Stimulated activated CD8-positive, alpha-beta memory T cell treated with anti-CD3 and anti-CD28 coated beads, Interleukin-4, amount 100 ng/mL, for 4 hours (primary cell): ENCODE measurements at places on chromosomes 1 and 21.

- no peak for DNase-seq
Measured at GRCh38 chr21:15964236-15964855, 234.6 kb downstream of the USP25 start.

DNA sequence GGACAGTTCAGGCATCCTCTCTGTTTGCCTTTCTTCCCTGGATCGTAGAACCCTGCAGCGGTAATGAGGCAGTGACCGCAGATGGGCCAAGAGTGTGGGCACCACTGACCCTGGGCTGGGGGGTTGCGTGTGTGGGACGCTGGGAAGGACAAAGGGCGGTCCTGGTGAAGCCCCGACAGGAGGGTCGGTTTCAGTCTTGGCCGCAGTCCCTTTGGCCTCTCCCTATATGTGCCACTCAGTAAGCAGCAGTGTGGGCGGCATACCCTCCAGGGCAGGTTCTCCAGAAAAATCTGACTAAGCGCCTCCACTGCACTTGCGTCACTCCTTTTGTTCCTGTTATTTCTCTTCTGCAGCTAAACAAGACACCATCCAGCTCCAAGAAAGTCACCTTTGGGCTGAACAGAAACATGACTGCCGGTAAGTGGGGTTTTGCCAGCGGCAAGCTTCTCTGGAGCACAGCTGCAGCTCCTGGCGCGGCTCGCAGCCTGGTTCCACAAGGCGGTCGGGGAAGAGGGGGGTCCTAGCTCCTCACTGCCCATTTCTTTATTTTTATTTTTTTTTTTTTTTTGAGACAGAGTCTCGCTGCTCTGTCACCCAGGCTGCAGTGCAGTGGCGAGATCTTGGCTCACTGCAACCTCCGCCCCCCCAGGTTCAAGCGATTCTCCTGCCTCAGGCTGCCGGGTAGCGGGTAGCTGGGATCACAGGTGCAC is 27.7 kb upstream of the PDXK start:
- no peak for DNase-seq

- DNase-seq = no peak
Measured at GRCh38 chr1:200473698-200474371, 64.0 kb upstream of the ZNF281 start.

DNA sequence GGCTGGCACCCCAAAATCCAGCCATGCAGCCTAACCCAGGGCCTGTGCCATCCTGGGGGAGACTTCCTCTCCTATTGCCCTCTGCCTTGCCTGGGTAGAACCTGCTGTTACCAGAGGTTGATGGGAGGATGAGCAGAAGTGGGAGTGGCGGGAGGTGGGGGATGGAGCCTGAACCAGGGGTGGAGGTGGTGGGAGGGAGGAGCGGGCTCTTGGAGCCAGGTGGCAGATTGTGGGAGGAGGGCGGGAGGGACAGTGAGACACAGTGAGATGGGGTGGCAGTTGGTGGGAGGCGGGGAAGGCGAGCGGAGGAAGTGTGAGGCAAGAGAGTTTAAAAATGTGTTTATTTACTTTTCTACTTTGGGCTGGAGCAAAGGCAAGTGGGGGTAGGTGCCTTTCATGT is 87.3 kb downstream of the KCNJ6 start:
- no peak for DNase-seq

GRCh38 chr1:60224523-60224922 is 151.0 kb upstream of the C1orf87 start:
- DNase-seq = no peak

DNA sequence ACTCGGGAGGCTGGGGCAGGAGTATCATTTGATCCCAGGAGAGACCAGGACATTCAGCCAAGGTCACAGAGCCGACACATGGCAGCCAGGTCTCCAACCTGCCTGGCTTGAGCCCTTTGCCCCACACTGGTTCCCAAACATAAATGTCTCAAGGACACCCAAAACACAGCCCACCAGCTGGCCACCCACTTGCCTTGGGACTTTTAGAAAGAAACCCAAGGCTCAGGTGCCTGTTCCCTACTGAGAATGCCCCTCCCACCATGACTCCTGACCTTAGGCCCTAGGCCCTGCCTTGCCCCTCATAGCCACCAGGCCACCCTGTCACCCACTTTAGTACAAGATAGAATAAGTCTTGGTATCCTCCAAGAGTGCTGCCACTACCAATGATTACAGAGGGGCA is 41.9 kb upstream of the LRP8 start:
- DNase-seq = no peak

DNA sequence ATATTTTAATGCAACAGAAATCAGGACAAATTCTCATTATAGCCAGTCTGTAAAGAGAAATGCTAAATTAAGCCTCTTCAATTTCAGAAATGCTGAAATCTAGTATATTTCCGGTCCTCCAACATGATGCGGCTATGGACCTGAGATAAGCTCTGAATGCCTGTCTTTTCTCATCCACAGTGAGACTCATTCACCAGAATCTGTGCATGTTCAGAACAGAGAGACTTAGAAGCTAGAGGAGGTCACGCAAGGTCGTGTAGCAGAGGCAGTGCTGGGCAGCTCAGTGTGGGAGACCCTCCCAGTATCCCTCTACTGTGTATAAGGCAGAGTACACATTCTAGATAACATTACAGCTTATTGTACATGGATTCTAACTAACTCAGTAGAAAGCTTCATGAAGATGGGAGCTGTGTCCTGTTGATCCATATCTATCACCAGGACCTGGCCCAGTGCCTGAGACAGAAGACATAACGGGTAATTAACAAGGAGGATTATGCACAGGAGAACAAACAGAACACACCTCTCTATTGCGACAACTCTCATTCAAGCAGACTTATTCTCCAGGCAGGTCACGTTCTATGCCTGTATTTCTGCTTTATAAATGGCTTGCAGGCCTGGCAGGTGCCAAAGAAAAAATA is 97.0 kb upstream of the COA6 start:
- no peak for DNase-seq

GRCh38 chr1:206909161-206909882 is 12.1 kb downstream of the IL24 start:
- DNase-seq = no peak

- DNase-seq = no peak
Measured at GRCh38 chr1:178690496-178690895, 34.5 kb upstream of the RALGPS2 start.

DNA sequence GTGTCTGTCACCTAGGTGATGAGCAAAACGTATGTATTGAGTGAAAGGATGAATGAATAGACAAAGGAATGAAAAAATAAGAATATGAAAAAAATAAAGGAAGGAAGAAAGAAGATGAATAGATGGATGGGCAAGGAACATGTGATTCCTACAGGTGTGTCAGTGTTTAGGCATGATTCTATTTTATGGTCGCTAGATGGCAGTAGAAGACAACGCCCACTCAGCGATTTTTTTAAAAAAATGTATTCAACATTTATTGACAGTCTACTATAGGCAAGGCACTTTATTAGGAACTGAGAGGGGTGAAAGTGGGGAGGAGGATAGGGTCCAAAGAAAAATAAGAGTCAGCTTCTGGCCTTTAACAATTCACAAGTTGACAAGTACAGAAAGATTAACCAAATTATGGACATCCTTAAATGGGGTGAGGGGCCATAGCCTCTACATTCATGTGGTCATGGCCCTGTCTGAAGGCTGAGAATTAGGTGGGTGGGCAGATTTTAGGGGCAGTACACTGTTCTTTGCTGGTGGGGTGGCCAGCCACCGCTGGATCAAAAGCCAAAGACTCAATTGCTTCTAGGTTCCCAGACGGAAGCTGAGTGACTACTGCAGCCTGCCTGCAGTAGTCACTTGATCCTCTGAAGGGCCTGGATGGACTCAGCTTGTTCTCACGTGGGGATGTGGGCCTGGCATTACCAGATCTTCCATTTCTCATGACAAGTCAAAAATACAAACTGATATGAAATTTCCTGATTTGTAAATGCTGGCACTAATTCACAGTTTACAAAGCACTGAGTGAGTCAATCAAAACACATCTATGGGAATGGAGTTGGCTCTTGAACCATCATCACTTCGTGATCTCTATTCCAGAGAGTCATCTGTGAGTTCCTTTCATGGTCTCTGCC is 83.9 kb downstream of the FASLG start:
- no peak for DNase-seq

GRCh38 chr1:46558141-46558963 is 6.9 kb upstream of the KNCN start:
- no peak for DNase-seq

DNA sequence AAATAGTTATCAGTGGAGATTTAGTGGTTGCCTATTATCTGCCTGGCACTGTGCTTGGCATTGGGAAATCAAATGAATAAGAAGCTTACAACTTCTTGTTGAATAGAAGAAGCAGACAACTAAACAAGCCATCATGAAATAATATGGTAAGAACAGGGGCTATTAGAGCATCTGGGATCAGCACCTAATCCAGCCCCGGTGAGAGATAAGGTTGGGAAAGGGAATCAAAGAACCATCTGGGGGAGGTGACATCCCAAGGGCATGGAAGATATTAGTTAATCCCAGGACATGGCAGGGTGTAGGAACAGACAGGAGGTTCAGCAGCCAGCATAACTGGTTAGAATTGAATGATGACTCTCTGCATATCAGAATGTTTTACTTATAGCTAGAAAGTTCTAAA is 36.3 kb upstream of the SUCO start:
- no peak for DNase-seq

GRCh38 chr1:205407970-205408369 is 13.9 kb downstream of the LEMD1 start:
- DNase-seq = no peak

DNA sequence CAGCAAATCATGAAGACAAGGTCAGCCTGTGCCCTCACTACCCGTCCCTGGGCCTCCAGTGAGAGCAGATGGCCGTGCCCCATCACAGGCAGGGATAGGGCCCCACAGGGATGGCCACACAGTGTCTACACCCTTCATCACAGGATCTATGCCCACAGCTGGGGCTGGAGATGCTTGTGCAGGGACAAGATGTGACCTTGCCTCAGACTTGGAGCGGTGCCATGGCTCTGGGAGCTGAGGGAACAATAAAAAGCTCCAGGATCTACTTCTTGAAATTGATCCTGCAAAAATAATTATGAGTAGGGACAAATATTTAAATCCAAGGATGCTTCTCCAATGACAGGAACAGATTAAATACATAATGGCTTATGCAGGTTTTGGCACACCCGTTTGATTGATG is 25.4 kb upstream of the TCEA3 start:
- DNase-seq = no peak

DNA sequence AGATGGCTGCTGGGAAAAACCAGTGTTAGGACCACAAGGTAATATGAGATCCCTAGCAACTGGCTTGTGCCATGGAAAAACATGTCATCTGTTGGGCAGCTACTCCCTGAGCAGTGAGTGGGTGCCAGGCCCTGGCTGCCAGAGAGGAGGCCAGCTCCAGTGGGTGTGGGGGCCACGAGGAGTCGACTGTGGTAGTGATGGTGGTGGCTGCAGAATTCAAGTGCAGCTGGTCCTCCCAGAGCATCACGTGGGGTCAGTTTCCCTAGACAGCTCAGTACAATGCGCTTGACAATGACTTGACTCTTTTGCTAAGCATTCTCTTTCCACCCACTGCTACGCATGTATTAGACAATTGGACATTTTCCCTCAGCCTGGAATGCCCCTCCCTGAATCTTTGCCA is 14.5 kb upstream of the CDC42 start:
- no peak for DNase-seq

- DNase-seq = no peak
Measured at GRCh38 chr1:150906329-150906728, 19.4 kb downstream of the CTXND2 start.

- DNase-seq = no peak
Measured at GRCh38 chr21:41600961-41601572, 93.1 kb upstream of the TMPRSS2 start.

- no peak for DNase-seq
Measured at GRCh38 chr1:182995894-182996293, 27.3 kb upstream of the LAMC1 start.

GRCh38 chr1:158996998-158997397 is 12.7 kb upstream of the IFI16 start:
- no peak for DNase-seq

GRCh38 chr1:16146279-16147155 is 9.4 kb downstream of the EPHA2 start:
- DNase-seq = no peak
